ENCODE measurements at places on chromosomes 6 and 20.

DNA sequence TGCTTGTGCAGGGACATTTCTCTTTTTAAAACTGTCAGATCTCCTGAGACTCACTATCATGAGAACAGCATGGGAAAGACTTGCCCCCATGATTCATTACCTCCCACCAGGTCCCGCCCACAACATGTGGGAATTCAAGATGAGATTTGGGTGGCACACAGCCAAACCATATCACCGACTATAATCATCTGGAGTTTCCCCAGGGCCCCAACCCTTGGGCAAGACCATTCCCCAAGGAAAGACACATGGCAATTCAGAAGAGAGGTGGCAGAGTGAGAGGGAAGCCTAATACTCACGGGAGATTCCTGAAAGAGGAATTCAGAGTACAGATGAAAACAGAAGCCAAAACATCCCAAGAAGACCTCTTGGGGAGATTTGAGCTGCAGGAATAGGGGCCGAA lies 291.0 kb upstream of the PLCB4 start:
- DNase-seq: no peak

GRCh38 chr20:16569246-16570153 lies 3.7 kb downstream of the KIF16B start:
- no peak for DNase-seq

GRCh38 chr20:34850969-34851368 lies 21.7 kb downstream of the GGT7 start:
- no peak for DNase-seq

DNA sequence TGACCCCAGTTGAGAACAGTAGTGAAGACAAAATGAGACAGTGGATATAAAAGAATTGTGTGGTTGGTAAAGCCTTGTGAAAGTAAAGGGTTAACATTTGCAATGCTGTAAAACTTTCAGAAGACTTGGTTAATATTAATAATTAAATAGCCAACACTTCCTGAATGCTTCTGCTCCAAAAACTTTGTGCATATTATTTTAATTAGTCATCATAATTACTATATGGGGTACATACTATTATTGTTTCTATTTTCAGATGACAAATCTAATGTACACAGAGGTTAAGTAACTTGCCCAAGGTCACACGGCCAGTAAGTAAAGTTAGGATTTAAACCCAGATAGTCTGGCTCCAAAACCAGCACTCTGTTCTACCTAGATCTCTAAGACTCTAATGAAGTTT lies 291.3 kb downstream of the OGFRL1 start:
- DNase-seq: no peak

GRCh38 chr20:5041433-5041832 lies 40.1 kb upstream of the SLC23A2 start:
- DNase-seq: peak; percentile 49

DNA sequence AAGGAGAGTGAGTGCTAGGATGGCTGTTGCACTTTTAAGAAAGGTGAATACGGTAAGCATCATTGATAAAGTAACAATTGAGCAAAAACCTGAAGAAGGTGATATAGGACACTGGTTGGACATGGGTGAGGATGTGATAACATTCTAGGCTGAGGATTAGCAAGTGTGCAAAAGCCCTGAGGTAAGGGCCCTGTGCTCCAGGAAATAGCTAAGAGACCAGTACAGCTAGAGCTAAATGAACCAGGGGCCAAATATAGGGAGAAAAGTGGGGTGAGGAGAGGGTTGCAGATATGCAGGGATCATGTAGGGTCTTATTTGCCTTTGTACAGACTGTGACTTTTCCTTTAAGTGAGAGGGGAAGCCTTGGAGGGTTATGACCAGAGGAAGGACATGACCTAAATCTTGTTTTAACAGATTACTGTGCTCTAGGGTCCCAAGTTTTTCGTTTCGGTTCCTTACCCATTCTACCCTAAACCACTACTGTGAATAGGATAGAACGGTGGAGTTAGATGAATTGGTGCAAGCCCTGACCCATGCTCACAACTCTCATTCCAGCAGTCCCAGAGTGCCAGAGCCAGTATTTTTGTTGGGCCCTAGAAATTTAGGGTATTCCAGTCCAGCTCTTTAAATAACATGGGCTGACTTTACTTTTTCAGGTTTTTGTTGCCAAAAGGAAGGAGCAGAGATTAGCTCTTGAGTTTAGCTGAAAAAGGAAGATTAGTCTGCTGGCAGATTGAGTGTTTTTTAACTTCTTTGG lies 10.7 kb downstream of the MAPK14 start:
- peak; percentile 24 for DNase-seq
